ENCODE measurements at places on chromosomes 1 and 21.
A peak's percentile ranks its signal among the peaks of the same experiment; 100 is the strongest.

GRCh38 chr21:16834791-16835190 is 678.1 kb upstream of the CXADR start:
- no peak for DNase-seq
- no peak overlapping the region for H3K27ac ChIP-seq
- H3K27me3 ChIP-seq, result no peaks in the 10 kb centered on the region
- no peaks in the 10 kb centered on the region for H3K36me3 ChIP-seq

DNA sequence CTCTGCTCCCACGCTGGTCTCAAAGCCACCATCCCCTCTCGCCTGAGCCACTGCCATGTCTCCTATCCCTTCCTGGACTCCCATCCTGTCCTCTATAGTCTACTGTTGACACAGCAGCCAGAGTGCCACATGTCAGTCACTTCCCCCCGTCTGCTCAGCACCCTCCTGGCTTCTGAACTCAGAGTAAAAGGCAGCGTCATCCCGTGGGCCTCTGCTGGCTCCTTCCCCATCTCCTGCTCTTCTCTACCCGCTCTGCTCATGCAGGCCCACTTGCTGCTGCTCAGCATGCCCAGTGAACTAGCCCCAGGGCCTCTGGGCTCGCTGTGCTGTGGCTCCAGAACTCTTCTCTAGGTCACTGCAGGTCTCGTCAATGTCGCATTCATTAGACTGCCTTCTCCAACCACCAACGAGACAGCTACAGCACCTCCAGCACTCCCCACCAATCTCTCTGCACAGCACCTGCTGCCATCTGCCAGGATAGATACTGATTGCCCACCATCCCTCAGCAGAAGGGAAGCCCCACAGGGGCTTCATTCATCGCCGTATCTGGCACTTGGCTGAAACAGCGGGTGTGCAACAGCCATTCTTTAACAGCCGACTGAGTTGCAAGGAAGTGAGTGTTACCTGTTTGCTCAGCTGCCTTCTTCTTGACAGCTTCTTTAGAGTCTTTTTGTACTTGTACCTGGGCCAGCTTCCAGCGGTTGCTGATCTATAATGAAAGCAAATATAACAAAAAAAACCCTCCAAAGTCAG is 11.8 kb upstream of the SRM start:
- no peak overlapping the region for H3K27ac ChIP-seq
- no peaks in the 10 kb centered on the region for H3K4me1 ChIP-seq
- H3K4me3 ChIP-seq, result no peak overlapping the region
- H3K36me3 ChIP-seq, result peaks cover 97% of the 10 kb centered on the region
- peak; percentile 21 for DNase-seq

GRCh38 chr1:97827887-97828286 is 92.9 kb downstream of the DPYD start:
- no peak overlapping the region for H3K27ac ChIP-seq
- no peak for DNase-seq
- no peaks in the 10 kb centered on the region for H3K36me3 ChIP-seq
- no peak overlapping the region for H3K4me3 ChIP-seq

DNA sequence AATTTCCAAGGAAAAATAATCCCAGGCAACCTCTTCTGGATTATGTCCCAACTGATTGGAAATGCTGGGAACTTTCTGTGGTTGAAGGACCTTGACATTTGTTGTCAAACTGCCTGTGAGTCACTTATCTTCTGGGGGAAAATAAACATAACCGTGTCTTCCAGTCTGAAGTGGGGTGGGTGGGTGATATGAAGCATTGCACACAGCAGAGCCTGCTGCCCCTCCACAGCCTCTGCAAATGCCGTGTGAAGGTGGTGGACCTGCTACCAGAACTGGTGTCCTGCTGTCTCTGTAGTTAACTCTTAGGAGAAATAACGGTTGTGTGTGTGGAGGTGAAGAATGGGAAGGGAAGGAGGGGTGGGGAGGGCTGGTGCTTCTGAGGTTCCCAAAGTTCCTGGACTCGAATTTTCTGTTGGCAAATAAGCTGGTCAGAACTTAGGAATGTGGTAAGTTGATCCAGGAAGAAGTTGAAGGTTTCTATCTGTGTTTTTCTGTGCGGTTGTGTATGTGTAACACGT is 23.2 kb downstream of the GALNT2 start:
- H3K4me1 ChIP-seq, result no peaks in the 10 kb centered on the region
- H3K27me3 ChIP-seq, result no peaks in the 10 kb centered on the region
- no peak overlapping the region for H3K4me3 ChIP-seq

- H3K27ac ChIP-seq, result no peak overlapping the region
- no peak for DNase-seq
- no peaks in the 10 kb centered on the region for H3K4me1 ChIP-seq
- H3K27me3 ChIP-seq, result no peaks in the 10 kb centered on the region
- H3K36me3 ChIP-seq, result no peaks in the 10 kb centered on the region
- H3K4me3 ChIP-seq, result no peak overlapping the region
Observed at GRCh38 chr1:180458807-180459206, 43.6 kb downstream of the ACBD6 start.

GRCh38 chr1:203216274-203217138 is 13.0 kb downstream of the CHIT1 start:
- H3K4me3 ChIP-seq, result no peak overlapping the region
- no peaks in the 10 kb centered on the region for H3K4me1 ChIP-seq
- H3K27ac ChIP-seq, result no peak overlapping the region
- DNase-seq, result peak; percentile 43
- H3K27me3 ChIP-seq, result no peaks in the 10 kb centered on the region

DNA sequence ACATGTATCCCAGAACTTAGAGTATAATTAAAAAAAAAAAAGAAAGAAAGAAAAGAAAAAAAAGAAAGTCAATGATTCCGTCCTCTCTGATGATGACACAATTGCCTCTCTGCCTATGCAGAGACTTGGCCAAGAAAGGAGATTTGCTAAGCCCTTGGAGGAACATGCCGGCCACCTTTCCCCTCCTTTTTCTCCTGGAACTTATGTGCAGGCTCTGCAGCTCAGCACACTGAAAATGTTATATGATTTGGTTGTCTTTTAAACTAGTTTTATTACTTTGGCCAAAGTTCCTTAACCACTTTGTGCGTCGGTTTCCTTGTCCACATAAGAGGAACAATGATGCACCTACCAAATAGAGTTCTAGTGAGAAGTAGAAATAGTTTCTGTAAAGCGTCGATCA is 111.4 kb upstream of the ZNF644 start:
- peaks cover 2% of the 10 kb centered on the region for H3K27me3 ChIP-seq
- no peak for DNase-seq
- no peaks in the 10 kb centered on the region for H3K36me3 ChIP-seq
- H3K27ac ChIP-seq, result no peak overlapping the region

- DNase-seq, result no peak
- no peaks in the 10 kb centered on the region for H3K4me1 ChIP-seq
- H3K4me3 ChIP-seq, result no peak overlapping the region
- H3K27me3 ChIP-seq, result no peaks in the 10 kb centered on the region
- H3K27ac ChIP-seq, result no peak overlapping the region
- H3K36me3 ChIP-seq, result no peaks in the 10 kb centered on the region
Observed at GRCh38 chr1:89873770-89874169, 52.9 kb downstream of the LRRC8D start.

DNA sequence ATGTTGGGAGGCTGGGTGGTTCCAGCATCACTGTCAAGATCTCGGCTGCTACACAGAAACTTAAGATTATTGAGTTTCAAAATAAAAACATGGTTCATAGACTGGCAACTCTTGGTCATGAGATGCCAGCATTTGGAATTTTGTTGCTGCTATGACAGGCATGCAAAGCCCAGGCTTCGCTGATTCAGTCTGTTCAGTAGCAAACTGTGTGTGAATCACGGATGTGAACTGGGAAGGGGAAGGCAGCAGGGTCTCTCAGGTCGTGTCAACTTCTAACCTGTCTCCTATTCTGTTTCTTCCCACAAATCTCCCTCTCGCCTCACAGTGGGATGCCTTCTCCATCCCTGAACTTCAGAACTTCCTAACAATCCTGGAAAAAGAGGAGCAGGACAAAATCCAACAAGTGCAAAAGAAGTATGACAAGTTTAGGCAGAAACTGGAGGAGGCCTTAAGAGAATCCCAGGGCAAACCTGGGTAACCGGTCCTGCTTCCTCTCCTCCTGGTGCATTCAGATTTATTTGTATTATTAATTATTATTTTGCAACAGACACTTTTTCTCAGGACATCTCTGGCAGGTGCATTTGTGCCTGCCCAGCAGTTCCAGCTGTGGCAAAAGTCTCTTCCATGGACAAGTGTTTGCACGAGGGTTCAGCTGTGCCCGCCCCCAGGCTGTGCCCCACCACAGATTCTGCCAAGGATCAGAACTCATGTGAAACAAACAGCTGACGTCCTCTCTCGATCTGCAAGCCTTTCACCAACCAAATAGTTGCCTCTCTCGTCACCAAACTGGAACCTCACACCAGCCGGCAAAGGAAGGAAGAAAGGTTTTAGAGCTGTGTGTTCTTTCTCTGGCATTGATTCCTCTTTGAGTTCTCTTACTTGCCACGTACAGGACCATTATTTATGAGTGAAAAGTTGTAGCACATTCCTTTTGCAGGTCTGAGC is 25.5 kb downstream of the EIF2D start:
- no peaks in the 10 kb centered on the region for H3K27me3 ChIP-seq
- DNase-seq, result no peak
- peaks cover 8% of the 10 kb centered on the region for H3K4me1 ChIP-seq
- H3K36me3 ChIP-seq, result peaks cover 24% of the 10 kb centered on the region

DNA sequence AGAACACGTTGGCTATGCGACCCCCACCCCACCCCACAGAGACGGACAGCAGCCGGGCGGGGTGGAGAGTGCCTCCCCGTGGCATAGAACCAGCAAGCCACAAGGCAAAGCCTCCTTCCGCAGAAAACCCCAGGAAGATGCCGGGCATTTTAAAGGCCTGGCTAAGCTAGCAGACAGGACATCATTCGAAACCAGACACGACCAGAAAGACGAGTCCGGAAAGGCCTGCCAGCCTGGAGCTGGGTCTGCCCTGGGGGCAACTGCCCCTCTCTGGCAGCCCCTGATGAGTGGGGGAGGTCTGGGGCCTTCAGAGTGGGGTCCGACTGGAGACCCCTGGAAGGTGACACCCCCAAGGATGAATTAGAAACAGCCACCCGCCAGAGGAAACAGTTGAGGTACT is 8.5 kb downstream of the FTCD start:
- no peaks in the 10 kb centered on the region for H3K27me3 ChIP-seq
- peaks cover 10% of the 10 kb centered on the region for H3K4me1 ChIP-seq
- DNase-seq, result no peak
- H3K4me3 ChIP-seq, result no peak overlapping the region

- no peak overlapping the region for H3K4me3 ChIP-seq
- DNase-seq, result peak; percentile 23
- H3K27ac ChIP-seq, result no peak overlapping the region
- no peaks in the 10 kb centered on the region for H3K27me3 ChIP-seq
Observed at GRCh38 chr1:27298632-27299384, 23.2 kb upstream of the TMEM222 start.

GRCh38 chr1:34400675-34401074 is 224.0 kb downstream of the C1orf94 start:
- H3K27me3 ChIP-seq, result no peaks in the 10 kb centered on the region
- no peak overlapping the region for H3K27ac ChIP-seq
- H3K4me1 ChIP-seq, result no peaks in the 10 kb centered on the region
- DNase-seq, result no peak
- H3K36me3 ChIP-seq, result no peaks in the 10 kb centered on the region
- no peak overlapping the region for H3K4me3 ChIP-seq

- no peaks in the 10 kb centered on the region for H3K36me3 ChIP-seq
- no peaks in the 10 kb centered on the region for H3K27me3 ChIP-seq
- H3K27ac ChIP-seq, result no peak overlapping the region
Observed at GRCh38 chr1:232164078-232164963, 465.6 kb downstream of the SIPA1L2 start.

- no peak overlapping the region for H3K4me3 ChIP-seq
- H3K4me1 ChIP-seq, result no peaks in the 10 kb centered on the region
- peaks cover 9% of the 10 kb centered on the region for H3K27me3 ChIP-seq
- DNase-seq, result peak; percentile 46
Observed at GRCh38 chr1:46749921-46750404, 31.0 kb upstream of the EFCAB14 start.

GRCh38 chr1:200963076-200963475 is 60.4 kb downstream of the KIF21B start:
- H3K4me1 ChIP-seq, result no peaks in the 10 kb centered on the region
- DNase-seq, result no peak
- H3K27ac ChIP-seq, result no peak overlapping the region
- H3K27me3 ChIP-seq, result peaks cover 3% of the 10 kb centered on the region
- no peak overlapping the region for H3K4me3 ChIP-seq
- no peaks in the 10 kb centered on the region for H3K36me3 ChIP-seq

DNA sequence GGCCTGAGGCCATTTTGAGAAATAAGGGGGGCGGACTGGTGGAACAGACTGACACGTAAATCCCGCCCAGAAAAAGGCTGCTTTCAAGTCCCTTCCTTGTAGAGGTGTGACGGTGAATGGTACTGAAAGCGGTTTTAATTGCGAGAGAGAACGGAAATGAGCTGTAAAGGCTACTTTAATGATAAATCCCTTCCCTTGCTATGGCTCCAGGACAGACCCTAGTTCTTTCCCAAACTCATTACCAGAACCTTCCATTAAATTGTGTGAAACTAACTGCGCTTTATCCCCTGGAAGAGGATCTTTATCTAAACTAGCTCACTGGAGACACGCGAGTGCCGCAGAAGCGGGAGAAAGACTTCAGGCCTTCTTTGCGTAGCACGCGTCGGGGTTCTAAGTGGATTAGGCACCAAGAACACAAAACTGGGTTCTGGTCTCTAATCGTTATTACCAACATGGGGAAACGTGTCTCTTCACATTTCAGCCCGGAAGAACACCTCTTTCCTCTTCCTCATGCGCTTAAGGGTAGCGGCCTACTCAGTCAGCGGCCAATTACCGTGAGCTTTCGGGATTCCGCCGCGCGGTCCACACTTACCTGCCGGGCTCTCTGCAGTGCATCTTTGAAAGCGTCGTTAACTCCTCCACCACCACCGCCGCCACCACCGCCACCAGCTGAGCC is 441 bp downstream of the FUBP1 start:
- H3K27ac ChIP-seq, result peak overlapping the region; percentile 94
- H3K27me3 ChIP-seq, result no peaks in the 10 kb centered on the region
- DNase-seq, result peak; percentile 81
- H3K4me3 ChIP-seq, result peak overlapping the region; percentile 65

GRCh38 chr1:207948536-207949250 is 37.8 kb upstream of the CD34 start:
- H3K4me3 ChIP-seq, result no peak overlapping the region
- DNase-seq, result no peak
- H3K36me3 ChIP-seq, result no peaks in the 10 kb centered on the region
- no peaks in the 10 kb centered on the region for H3K27me3 ChIP-seq
- no peak overlapping the region for H3K27ac ChIP-seq

GRCh38 chr1:18868354-18868753 is 8.9 kb upstream of the TAS1R2 start:
- H3K4me3 ChIP-seq, result no peak overlapping the region
- no peak overlapping the region for H3K27ac ChIP-seq
- H3K36me3 ChIP-seq, result peaks cover 21% of the 10 kb centered on the region
- DNase-seq, result no peak
- no peaks in the 10 kb centered on the region for H3K4me1 ChIP-seq

Measured in tibial artery (tissue), 4 donors.